Activated B cell treated with CpG ODN at 0.5 μM for 24 hours (primary cell): ENCODE measurements at places on chromosomes 4 and X.

DNA sequence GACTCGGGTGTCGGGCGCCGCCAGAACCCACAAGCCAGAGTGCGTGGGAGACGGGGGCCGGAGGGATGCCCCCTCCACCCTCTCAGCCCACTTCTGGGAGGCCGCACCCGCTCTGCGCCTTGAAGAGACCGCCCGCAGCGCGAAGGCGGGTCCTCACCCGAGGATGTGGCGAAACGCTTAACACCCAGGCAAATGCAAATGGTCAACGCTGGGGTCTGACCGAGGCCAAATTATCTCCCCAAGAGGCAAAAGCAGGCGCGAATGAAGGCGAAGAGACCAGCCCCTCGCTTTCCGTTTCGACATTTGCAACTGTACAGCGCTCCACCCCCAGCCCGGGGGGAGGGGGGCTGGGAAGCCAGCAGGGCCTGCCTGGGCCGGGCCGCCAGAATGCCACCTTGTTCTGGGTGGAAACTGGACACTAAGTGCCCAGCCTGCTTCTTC is 137.7 kb upstream of the ZIC3 start:
- no peak for DNase-seq

- no peak for DNase-seq
These were observed 139.0 kb upstream of the JADE1 start for GRCh38 chr4:128670513-128670912.

- DNase-seq, result no peak
These were observed 48.2 kb downstream of the TMEM156 start for GRCh38 chr4:38983787-38984598.

- DNase-seq, result no peak
These were observed 125.8 kb downstream of the PPEF1 start for GRCh38 chrX:18833071-18833731.

DNA sequence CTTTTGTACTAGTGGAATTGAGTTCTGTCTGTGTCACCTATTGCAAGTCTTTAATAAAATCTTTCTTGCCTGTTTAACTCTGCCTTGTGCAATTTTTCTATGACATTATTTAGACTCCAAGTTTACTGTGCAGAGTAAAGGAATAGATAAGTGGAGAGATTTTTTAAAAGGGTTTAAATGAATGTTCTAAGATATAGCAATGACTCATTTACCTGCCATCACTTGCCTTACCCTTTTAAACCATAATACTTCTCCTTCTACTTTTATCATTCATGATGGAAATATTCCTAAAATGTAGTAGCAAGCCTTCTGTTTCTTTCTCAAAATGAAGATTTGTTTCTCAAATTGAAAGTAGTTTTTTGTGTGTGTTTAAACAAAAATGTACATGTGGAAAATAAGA is 782.8 kb upstream of the MAGEB2 start:
- no peak for DNase-seq

DNA sequence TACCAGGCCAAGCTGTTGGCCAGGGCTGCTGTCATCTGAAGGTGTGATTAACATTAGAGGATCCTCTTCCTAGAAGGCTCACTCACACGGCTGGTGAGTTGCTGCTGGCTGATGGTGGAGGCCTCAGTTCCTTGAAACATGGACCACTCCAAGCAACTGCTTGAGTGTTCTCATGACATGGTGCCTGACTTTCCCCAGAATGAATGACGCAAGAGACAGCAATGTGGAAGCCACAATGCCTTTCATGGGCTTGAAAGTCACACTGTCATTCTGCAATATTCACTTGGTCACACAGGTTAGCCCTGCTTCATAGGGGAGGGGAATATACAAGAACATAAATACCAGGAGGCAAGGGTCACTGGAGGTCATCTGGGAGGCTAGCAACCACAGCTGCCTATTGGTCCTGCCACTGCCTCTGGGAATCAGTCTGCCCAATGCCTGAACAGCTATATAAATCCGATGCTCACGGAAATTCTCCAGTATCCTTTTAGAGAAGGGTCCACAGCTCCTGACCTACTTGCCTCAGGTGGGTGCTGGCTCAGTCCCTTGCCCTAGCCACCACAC is 97.1 kb upstream of the MAML3 start:
- no peak for DNase-seq

DNA sequence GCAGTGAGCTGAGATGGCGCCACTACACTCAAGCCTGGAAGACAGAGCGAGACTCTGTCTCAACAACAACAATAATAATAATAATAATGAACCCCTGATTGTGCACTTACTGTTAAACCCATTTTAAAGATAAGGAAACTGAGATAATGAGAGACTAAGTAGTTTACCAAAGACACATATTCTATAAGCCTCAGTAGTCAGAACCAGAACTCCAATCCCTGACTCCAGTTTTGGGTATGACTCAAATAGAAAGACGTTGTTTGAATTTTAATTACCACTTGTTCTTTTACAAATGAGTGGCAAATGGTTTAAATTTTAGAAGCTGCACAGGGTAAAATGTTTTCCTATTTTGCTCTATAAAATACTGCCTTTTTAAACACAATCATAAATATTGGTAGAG is 37.4 kb downstream of the ACSL4 start:
- DNase-seq, result no peak

DNA sequence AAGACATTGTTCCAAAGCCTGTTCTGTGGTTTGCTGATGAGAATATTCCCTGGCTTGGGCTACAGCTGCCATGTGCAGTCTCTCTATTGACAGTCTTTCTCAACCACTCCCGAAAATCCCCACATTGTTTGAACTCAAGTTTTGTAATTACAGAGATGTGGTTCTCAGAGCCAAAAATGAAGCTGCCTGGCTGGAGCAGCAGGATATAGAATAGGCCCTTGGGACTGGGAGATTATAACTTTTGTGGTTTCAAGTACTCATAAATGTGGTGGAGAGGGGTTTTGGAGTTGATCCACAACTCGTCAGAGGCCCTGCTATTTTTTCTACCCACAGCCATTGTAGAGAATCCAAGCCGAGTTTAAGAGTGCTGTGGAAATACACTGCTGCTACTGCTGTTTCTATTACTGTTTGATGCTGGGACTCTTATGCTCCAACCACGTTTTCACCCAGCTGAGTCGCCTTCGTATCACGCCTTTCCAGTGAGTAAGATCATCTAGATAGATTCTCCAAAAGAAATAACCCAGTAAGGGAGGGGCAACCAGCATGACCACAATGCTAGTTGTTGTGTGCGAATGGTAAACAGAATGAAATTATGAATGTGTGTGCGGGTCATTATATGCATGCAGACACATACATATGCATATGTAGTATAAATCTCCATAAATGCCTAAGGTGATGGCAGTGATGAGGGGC is 57.1 kb upstream of the ATXN3L start:
- no peak for DNase-seq

- no peak for DNase-seq
These were observed 131.1 kb downstream of the HS3ST1 start for GRCh38 chr4:11297627-11298026.

GRCh38 chr4:67885762-67886161 is 2.0 kb upstream of the TMPRSS11D start:
- DNase-seq, result no peak

DNA sequence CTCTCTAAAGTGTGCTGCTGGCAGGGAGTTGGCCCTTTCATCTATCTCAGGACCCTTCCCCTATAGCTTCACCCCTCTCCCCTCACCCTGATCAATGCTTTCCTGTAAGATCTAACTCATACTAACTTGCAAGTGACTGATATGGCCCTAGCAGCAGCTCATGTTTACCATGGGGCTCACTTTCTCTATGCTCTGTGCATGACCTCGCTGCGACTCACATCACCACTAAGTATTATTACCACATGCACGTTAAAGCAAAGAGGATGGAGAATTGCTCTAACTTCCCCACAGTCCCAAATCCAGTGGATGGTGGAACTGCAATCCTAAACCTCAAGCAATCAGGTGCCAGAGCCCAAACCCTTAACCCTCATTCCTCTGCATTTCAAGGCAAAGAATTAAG is 626.6 kb downstream of the MID1IP1 start:
- DNase-seq, result no peak

DNA sequence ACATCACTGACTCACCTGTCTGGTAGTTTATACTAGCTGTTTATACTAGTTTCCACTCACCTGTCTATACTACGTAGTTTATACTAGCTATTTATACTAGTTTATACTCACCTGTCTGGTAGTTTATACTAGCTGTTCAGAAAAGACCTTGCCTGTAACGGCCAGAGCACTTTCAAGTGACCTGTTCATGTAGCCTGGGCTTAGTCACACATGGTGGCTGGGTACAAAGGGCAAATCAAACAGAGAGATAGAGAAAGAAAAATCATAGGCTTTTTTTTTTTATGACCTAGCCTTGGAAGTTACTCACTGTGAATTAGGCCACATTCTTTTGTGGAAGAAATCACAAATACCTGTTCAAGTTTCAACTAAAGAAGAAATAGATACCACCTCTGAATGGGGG is 30.7 kb upstream of the SPANXN4 start:
- no peak for DNase-seq

DNA sequence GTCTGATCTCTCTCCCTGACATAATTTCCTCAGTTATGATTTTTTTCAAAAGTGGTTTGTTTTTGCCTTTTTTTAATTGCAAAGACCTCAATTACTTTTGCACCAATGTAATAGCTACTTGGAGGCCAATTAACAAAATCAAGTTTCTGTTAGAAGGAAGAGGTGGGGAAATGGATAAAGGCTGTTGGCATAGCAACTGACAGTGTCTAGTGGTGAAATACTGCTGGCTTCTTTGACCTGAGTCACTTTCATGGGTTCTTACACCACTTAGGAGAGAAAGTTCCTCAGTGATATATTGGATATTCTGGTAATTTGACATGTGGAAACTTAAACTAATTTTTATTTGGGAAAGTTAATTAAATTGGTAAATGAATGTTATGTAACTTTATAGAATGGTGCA is 26.5 kb upstream of the ATP8A1 start:
- no peak for DNase-seq

- no peak for DNase-seq
These were observed 105.4 kb downstream of the GPC3 start for GRCh38 chrX:133880032-133880443.

DNA sequence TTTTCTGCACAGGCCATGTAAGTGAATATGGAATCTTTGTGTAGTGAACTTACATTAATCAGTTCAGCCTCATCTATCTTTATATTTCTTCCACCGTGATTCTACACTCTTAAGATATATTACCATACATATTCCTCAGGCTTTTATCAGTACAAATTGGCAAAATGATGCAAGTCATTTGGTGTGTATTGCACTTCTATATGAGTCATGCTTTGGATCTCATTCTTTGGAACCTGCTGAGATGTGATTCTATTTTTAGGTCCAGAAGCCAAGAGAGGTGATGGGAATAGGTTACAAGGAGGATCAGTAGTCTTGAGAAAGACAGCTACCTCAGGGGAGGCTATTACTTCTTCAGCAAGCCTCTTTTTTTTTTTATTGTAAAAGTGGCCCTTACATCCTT is 204.4 kb downstream of the ZNF330 start:
- DNase-seq, result no peak

- no peak for DNase-seq
These were observed 6.1 kb downstream of the HOPX start for GRCh38 chr4:56674984-56675383.

DNA sequence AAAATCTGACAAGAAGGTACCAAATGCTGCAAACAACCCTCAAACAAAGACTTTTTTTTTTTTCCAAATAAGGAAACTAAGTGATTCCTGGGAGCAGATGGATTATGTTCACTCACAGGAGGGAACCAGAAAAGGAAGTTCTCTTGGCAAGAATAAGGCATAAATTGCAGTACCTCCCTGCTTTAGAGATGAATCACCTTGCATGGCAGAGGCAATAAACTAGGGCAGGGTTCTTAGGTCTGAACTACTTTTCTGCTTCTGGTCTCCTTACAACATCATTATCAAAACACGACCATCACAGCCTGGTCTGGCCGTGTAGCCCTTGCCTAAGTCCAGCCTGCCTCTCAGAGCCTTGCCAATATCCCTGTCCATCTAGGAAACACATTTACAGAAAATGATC is 6.3 kb downstream of the TMEM31 start:
- no peak for DNase-seq

GRCh38 chrX:11341274-11342201 is 48.3 kb downstream of the AMELX start:
- peak; percentile 16 for DNase-seq

- no peak for DNase-seq
These were observed 1016.0 kb downstream of the ARAP2 start for GRCh38 chr4:35228313-35228712.

- DNase-seq, result no peak
These were observed 72.7 kb upstream of the AADAT start for GRCh38 chr4:170162416-170162815.

GRCh38 chrX:41561045-41561444 is 113.9 kb downstream of the NYX start:
- no peak for DNase-seq

- DNase-seq, result no peak
These were observed 25.2 kb upstream of the ADD1 start for GRCh38 chr4:2818351-2818939.

DNA sequence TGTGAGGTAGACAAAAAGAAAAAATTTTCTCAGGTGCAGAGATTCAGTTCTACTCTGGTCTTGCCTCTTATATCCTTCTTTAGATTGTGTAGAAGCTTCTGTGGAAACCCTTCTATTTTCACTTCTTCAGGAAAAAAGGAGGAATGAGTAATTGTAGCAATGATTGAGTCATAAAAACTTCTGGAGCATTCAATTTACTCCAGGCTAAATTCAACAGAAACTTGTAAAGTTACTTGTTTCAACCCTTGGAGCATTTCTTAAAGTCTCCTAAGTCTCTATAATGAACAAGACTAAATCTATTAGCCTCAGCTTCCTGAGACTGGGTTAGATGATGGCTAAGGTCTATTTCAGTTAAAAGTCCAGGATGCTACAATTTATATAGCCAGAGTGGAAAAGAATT is 29.9 kb downstream of the BOD1L1 start:
- DNase-seq, result no peak

DNA sequence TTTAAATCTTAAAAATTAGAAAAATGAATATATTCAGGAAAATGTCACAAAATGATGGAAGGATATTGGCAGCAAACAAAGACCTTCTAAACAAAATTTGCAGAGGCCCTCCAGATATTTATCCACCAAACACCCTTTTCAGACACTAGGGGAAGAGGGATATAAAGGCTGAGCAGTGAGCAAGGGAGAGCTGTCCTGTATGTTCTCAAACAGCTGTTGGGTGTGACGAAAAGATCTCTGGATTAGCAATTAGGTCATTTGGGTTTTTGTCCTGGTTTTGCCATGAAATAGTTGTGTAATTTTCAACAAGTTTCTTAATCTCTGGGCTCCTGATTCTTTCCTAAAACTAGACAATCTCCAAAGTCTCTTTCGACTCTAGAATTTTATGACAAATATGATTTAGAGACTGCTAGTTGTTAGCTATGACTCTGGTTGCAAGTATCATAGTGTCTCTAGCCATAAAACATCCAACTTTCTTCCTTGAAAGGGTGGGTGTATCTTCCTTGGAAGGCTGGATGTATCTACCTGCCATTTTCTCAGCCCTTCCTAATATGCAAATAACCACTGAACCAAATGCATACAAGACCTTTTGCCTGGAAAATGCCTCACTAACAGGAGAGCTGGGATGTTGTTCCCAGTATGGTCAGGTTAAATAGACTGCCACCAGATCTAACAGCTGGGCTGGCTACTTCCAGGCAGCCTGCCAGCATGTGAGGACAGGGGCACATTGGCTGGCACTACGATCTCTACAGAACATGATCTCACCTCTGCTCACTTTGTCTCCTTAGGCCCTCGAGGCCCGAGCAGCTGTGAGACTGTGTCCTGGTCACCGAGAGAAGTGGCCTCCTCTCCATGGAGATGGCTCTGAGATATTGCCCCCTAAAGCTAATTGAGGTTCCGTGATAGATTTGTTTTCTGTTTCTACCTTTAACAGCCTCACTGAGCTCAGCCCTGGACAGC is 225.5 kb upstream of the JADE1 start:
- DNase-seq, result no peak
